Activated CD8-positive, alpha-beta memory T cell treated with anti-CD3 and anti-CD28 coated beads, Interleukin-2, amount 50 U/mL, for 4 hours (primary cell): ENCODE measurements at places on chromosomes 3 and 15.

DNA sequence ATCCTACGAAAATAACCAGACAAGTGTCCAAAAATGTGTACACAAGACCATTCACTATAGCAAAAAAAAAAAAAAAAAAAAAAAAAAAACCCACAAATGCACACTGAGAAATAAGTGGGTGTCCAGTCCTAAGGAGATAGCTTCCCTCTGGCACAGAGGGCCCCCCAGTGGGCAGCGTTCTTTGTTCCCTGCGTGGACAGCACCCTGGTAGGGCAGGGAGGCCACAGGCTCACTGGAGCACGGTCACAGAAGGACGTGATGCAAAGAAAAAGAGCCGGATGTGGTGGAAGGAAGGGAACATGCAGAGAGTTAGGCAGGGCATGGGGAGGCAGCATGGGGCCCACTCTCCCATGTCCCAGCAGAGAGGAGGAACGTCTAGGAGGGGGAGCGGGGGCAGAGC is 210.7 kb upstream of the NSMCE3 start:
- DNase-seq, result no peak

DNA sequence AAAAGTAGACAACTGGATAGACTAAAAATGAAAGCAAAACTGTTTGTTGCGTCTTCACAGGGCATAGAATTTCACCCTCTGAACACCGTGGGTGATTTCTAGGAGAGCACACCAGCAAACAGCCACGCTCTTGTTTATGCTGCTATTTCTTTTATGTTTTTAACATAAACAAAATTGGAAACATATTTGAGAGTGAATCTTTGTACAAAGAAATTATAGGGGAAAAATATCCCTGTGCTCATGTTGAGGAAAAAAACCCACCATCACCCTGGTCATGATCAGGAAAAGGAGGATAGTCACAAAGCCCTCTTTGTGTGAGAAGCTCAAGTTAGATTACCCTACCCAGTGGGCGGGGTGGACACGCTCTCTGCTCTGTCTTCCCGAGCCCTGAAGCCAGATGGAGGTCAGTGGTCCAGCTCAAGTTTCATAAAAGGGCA is 313.3 kb downstream of the SATB1 start:
- DNase-seq, result no peak

DNA sequence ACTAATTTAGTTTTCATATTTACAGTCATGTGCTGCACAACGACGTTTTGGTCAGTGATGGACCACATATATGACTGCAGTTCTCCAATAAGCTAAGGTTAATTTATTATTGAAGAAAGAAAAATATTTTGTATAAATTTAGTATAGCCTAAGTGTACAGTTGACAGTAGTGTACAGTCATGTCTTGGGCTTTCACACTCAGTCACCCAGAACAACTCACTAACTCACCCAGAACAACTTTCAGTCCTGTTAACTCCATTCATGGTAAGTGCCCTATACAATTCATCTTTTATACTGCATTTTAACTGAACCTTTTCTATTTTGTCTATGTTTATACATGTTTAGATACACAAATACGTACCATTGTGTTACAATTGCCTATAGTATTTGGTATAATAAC is 3.8 kb upstream of the GABRR3 start:
- no peak for DNase-seq

GRCh38 chr3:147269907-147270306 is 136.4 kb downstream of the ZIC4 start:
- no peak for DNase-seq

GRCh38 chr15:80730926-80731325 is 35.8 kb downstream of the ABHD17C start:
- no peak for DNase-seq

- peak; percentile 74 for DNase-seq
These were observed at the start of gene DAPK2 for GRCh38 chr15:64046421-64047153. DAPK2 (minus strand) TSS chr15:64046485; CDS start chr15:64040261, 6,224 bp downstream.

- DNase-seq, result no peak
These were observed 193.6 kb downstream of the AGBL1 start for GRCh38 chr15:86273309-86273708.

- DNase-seq, result peak; percentile 43
These were observed 612 bp downstream of the APPL1 start for GRCh38 chr3:57227930-57228751.

- DNase-seq, result no peak
These were observed 21.9 kb downstream of the PRKCD start for GRCh38 chr3:53182764-53183355.

DNA sequence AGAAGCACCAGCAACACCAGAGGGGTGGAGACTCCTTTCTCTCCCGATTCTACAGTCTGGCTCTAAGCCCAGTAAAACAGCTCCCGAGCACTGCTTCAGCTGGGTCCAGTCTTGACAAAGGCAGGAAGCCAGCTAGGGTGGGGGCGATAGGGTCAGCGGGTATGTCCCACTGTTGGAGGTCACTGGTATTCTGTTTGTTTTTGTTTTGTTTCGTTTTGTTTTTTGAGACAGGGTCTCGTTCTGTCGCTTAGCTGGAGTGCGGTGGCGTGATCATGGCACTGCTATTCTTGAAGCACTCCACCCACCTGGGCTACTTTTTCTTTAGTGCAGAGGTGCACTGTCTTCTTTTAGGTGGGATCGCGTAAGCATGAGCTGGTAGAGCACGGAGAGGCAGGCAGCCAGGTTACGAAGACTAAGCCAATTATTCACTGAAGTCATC is 16.3 kb downstream of the GCSAM start:
- DNase-seq, result no peak

DNA sequence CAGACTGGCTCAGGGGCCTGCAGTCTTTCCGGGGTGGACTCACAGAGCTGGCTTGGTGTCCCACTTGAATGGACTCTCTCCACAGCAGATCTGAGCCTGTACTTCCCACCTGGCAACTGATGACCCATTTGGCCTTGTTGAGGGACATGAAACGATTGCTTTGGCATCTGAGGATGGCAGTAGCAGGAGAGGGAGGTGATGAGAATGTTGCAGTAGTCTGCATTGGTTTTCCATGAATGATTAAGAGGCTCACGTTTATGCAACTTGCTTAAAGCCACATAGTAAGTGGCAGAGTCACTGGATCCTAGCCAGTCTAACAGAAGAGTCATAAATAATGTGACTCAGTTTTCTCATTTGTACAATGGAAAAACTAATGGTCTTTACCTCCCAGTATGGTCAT is 21.9 kb downstream of the IL20RB start:
- DNase-seq, result no peak

- DNase-seq, result no peak
These were observed 102.2 kb upstream of the LPP start for GRCh38 chr3:188051801-188052168.

- no peak for DNase-seq
These were observed 19.2 kb upstream of the C15orf39 start for GRCh38 chr15:75182187-75183131.

DNA sequence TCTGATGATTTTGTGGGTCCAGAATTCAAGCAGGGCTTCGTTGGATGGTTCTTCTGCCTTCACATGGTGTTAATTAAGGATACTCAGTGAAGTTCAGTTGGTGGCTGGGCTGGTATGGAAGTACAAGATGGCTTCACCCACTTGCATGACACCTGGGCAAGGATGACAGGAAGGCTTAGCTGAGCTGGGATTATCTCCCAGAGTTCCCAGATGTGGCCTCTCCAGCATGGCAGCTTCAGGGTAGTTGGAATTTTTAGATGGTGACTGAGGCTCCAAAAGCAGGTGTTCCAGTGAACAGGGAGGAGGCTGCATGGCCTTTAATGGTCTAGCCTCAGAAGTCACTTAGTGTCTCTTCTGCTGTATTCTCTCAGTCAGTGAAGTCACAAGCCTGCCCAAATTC is 135.5 kb downstream of the THRB start:
- no peak for DNase-seq

DNA sequence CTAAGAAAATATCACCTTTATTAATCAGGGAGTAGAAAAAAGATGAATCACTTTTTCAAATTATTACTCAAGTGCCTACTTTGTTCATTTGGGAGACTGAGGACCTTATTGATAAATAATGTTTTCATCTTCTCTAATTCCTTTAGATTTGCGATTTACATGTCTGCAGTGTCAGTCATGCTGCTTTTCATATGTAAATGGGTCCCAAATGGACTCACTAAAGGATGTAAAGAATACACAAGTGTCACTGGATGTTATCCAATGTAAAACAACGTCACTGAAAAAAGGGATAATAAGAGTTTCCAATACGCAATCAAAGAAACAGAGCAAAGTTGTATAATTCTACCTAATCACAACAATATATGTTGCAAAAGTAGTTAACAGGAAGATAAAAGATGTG is 84.9 kb downstream of the TFDP2 start:
- DNase-seq, result no peak

- no peak for DNase-seq
These were observed 26.4 kb upstream of the ZNF774 start for GRCh38 chr15:90325726-90326125.

DNA sequence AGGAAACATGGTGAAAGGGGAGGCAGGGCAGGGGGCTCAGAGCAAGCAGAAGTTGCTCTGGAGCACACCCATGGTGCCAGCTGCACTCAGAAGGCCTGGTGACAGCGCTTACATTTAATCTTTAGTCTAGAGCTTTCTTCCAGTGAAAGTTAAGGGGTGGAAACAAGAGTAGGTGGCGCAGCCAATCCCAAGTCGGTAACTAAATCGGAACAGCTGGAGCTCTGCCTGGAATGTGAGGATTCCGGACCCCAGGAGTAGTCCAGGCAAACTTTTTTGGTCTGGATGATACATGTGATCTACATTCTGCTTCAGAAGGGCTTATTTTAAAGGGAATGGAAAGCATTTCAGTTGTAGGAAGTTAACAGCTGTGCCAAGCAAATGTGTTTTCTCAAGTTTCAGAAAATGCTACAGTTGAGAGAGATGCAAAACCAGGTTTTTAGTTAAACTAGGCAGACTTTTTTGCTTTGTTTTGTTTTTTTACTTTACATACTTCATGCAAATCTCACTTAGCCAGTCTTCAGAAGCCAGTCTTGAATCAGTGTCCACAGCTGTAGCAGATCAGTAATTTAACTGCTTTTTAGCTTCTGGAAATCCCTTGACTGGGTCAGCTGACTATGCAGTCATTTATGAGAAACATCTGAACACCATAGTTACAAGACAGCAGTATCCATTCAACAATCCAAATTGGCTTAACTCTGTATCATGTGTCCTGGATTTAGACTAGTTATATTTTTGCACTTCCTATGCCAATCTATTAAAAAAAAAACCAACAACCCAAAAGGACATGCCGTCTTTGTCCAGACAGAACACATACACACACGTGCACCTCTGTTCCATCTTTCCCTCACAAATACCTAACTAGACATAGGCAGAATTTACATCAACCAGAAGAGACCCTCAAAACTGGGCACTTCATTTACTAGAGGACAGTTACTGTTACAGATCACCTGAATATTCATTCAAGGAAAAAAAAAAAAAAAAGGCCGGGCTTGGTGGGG is 33.2 kb downstream of the ZNF106 start:
- no peak for DNase-seq

GRCh38 chr3:66206806-66207205 is 14.0 kb upstream of the SLC25A26 start:
- DNase-seq, result no peak

DNA sequence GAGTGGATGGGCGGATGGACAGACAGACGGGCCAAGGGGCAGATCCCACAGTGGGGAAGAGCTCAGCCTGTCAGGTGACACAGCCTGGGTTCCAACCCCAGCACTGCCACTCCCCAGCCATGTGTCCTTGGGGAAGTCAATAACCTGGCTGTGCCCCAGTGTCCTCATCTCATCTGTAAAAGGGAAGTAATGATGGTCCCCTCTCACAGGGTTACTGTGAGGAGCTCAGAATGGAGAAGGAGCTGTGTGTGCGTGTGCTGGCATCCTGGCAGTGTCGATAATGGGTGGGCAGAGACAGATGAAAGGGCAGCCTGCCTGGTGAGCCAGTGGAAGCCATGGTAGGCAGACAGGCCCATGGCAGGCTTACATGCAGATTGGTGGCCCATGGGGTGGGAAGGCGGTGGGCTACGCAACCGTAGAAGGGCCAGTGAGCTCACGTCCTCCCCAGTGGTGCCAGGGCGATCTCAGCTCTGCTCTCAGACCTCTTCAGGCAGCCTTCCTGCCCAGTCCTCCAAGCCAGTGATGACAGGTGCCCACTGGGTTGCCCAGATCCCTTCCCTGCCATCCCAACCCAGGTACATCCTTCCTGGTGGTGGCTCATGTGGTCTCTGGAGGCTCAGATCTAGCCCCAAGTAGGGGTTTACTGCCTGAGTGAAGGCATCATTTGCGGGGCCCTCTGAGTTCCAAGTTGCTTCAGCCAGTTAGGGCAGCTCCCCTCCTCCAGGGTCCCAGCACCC is 2.3 kb upstream of the DNAJB8 start:
- no peak for DNase-seq

DNA sequence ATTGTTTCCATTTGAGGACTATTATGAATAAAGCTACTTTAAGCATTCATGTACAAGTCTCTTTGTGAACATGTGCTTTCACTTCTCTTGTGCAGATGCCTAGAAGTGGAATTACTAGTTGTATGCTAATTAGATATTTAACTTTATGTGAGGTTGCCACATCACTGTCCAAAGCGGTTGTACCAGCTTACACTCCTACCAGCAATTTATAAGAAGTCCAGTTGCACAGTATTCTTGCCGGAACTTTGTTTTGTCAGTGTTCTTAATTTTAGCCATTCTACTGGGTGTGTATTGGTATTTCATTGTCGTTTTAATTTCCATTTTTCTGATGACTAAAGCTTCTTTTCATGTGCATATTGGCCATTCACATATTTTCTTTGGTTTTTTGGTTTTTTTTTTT is 29.1 kb downstream of the SEMA3G start:
- no peak for DNase-seq

- DNase-seq, result no peak
These were observed 118.2 kb upstream of the STRIT1 start for GRCh38 chr3:155411500-155412223.

DNA sequence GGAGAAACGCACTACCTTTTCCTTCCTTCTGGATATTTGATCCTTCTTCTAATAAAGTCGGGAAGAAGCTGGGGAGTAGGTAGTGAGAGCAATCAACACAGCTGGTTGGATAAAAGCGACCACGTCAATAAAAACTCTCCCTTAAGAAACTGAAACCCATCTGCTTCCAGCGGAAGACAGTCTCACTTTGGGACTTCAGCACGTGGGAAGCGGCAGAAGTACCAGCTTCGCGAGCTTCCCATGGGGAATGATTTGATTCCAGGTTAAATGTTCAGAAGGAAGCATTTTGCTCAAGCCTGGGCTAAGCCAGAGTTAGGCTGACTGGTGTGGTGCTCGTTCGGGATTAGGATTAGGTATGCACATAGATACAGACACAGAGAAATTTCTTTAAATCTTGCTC is 262.3 kb upstream of the LYSMD4 start:
- no peak for DNase-seq
